ENCODE measurements at places on chromosomes 11 and 22.
A peak's percentile ranks its signal among the peaks of the same experiment; 100 is the strongest.

- no peak for DNase-seq
These were observed 18.4 kb downstream of the SYT13 start for GRCh38 chr11:45267652-45268299.

- DNase-seq: peak; percentile 47
These were observed 38.1 kb upstream of the LINC01488 start for GRCh38 chr11:69443138-69443967.

- DNase-seq: no peak
These were observed 16.2 kb upstream of the SESN3 start for GRCh38 chr11:95247127-95247684.

DNA sequence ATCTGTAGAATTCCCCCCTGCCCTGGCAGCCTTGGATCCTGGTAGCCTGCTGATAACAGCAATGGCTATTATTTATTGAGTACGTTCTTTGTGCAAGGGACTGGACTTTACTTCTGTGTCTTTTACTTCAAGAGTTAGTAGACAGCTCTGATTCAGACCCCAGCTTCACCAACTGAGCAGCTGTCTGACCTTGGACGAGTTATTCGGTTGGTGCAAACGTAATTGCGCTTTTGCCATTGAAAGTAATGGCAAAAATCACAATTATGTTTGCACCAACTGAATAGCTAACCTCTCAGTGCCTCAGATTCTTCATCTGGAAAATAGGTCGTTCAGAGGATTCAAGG, 108.9 kb downstream of the TIMP3 start:
- no peak for DNase-seq

DNA sequence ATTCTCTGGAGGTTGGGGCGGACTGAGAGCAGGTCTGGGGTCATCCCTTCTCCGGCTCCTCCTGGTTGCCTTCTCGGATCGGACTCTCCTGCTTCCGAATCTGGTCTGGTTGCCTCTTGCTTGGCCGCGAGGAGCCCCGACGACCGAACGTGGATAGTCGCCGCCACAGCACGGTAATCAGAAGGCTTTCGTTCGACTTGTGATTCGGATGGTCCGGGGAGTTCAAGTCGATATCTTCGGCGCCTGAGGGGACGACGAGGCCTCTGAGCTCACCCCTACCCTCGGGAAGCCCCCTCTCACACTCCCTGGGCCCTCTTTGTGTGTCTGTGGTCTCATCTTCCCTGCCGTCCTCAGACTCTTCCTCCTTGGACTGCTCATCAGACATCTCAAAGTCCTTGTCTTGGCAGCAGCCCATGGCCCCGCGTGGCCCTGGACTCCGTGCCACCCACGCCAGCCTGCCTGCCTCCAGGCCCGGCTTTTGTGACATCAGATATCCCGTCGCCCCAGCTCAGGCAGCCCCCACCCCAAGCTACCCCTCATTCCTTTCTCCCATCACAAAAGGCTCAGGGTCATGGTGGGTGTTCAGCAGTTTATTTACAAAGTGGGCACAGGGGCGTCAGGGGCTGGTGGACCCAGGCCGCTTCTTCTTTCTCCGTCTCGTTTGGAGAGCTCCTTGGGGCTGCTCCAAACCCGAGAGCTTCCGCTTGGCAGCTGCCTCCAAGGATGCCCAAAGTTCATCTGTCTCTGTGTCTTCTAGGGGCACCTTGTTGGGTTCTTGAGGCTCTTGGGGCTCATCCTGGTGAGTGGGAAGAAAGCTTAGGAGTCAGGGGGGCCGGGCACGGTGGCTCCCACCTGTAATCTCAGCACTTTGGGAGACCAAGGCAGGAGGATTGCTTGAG, at the start of gene TEX54:
TSS of gene TEX54 (minus strand) at position 506 of the 899 bp plus-strand sequence.
- DNase-seq: no peak

GRCh38 chr11:125211191-125211947, 46.8 kb downstream of the PKNOX2 start:
- DNase-seq: no peak

GRCh38 chr11:100851147-100851546, 164.1 kb downstream of the ARHGAP42 start:
- no peak for DNase-seq

DNA sequence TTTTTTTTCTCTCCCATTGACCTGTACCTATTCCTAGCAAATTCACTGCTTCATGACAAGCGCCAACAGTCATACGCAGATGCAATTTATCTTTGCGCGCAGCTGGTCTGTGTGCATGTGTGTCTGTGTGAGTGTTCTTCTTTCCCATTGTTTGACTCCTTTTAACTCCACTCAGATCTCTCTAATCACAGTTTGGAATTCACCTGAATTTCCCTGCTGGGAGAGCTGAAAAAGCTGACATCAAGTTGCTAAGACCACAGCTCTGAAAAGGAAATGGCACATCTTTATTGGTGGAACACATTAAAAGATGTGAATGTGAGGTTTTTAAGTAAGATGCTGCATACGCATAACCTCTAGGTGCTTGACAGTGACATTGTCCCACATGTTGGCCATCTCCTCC, 187.4 kb upstream of the MTMR2 start:
- no peak for DNase-seq

- no peak for DNase-seq
These were observed 3.6 kb upstream of the MED15 start for GRCh38 chr22:20503816-20504215.

- no peak for DNase-seq
These were observed 914.5 kb downstream of the METTL15 start for GRCh38 chr11:29022676-29023075.

DNA sequence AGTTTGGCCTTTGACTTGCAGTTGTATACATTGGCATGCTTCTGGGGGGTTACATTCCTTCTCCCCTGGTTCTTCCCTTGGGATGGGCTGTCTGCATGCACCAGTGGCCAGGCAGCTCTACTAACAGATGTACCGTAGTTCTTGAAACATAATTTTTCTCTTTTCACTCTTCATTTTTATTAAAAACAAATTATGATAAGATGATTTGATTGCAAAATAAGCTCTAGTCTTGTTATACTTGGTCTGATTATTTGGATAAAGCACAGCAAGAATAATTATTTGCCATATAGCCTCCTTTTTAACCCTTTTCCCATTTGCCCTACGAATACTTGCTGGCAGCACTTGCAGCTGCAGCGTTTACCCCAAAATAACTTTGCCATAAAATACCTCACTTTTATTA, 12.7 kb downstream of the OR56A5 start:
- no peak for DNase-seq

- DNase-seq: no peak
These were observed 15.4 kb downstream of the BAD start for GRCh38 chr11:64268893-64269539.
